K562 (cell line): ENCODE measurements at places on chromosomes 5 and 9. TPM values are rescaled to one million over a fixed set of nuclear protein-coding genes. Genes with fewer than 3 reads are reported as not detected.

DNA sequence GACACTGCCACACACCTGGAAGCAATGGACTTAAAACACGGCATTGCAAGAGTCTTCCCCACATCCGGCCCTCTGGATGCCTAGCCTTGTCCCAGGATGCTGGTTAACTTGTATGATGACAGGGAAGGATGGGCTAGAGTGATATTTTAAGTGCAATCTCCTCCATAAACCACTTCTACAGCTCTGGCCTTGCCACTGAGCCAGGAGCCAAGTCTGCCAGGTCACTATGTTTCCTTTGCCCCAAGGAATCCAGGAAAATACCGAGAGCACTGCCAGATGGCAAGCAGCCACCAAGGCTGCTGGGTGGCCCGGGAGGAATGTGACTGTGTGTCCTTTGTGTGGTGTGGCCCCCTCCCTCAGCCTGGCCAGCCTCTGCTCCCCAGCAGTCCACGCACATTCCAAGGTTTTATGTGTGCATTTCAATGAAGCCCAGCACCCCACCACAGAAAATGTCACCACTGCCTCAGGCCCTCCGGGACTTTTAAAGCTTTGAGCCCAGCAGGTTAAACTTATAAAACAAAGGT, 106.0 kb downstream of the FRMD3 start:
- no peaks in the 10 kb centered on the region for H3K4me1 ChIP-seq
- H3K27ac ChIP-seq, result no peak overlapping the region
- H3K4me3 ChIP-seq, result no peak overlapping the region
- no peaks in the 10 kb centered on the region for H3K27me3 ChIP-seq

DNA sequence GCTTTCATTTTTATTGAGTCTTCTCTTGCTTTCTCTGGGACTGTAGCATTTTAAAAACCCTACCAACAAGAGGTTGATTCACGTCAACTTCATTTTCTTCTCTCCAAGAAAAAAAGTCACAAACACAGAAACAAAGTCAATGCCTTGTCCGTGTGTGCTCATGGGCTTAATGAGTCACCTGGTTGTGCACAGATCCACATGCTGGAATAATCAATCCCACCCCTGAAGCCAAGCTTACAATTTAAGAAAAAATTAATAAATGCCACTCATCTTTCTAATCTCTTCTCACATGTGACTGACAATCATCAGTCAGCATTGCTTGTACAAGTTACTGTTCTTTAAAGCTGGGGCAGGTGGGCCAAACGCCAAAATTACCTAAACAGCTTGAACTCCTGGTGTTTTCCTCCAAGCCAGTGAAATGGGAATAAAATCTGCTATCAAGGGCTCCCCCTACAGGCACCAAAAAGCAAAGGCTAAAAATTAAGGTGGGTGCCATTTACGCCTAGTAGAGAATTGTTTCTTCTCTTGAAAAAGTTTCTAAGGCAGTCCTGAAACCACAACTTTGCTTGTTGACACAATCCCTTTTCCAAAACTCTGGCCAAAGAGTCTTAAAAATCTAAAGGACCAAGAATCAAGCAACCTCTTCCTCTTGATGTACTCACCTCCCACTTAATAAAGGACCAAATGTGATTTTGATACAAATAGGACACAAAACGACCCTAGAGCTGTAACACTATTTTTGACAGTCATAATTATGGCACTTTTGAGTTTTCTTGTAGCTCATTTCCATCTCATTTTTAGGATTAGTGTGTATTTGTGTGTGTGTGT, 21.3 kb downstream of the TRMO start:
- H3K27me3 ChIP-seq, result no peaks in the 10 kb centered on the region
- no peak overlapping the region for H3K27ac ChIP-seq
- H3K36me3 ChIP-seq, result peaks cover 10% of the 10 kb centered on the region; the same call in 1 of the 3 replicates
- peak; percentile 61 for DNase-seq
- H3K4me1 ChIP-seq, result no peaks in the 10 kb centered on the region
- no peak overlapping the region for H3K4me3 ChIP-seq

DNA sequence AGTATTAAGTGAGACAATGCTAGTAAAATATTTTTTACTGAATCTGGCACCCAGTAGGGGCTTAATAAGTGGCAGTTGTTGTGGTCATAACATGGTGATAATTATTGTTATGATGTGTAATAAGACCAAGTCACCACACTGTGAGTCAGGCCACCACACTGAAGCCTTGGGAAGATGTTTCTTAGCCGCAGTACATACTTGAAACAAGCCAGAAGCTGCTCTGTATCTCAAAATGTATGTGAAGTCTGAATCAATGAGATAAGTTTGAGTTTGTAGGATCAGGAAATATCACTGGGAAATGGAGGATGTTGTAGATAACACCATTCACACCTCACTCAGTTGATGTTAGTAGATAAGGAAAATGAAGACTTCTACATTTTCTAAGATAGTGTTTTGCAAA, 51.3 kb upstream of the PTPN3 start:
- no peak for DNase-seq
- H3K4me1 ChIP-seq, result no peaks in the 10 kb centered on the region
- no peak overlapping the region for H3K27ac ChIP-seq

GRCh38 chr5:158695595-158696330, 404.0 kb downstream of the EBF1 start:
- no peak overlapping the region for H3K27ac ChIP-seq
- no peaks in the 10 kb centered on the region for H3K4me1 ChIP-seq
- no peak overlapping the region for H3K4me3 ChIP-seq

DNA sequence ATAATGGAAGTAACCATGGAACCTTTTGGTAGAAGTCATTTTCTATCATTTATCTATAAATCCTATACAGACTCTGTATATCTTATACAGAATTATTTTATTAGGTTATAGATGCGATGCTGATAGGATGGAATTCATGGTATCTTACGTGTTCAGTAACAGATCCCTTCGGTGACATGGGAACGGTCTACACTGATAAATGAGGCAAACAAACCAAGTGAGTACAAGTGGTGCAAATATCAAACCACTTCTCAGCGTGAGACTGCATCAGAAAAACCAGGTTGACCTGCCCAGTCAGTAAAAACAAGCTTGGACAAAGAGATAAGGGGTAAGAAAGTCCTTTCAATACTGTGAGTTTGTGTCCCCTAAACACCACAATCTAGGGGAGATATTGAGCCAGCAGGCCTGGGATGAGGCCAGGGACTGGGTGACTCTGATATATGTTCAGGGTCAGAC, 215.5 kb downstream of the GAPVD1 start:
- peak; percentile 89 for DNase-seq
- H3K27me3 ChIP-seq, result no peaks in the 10 kb centered on the region
- H3K4me3 ChIP-seq, result no peak overlapping the region
- H3K36me3 ChIP-seq, result peaks cover 11% of the 10 kb centered on the region
- peaks cover 63% of the 10 kb centered on the region for H3K4me1 ChIP-seq

DNA sequence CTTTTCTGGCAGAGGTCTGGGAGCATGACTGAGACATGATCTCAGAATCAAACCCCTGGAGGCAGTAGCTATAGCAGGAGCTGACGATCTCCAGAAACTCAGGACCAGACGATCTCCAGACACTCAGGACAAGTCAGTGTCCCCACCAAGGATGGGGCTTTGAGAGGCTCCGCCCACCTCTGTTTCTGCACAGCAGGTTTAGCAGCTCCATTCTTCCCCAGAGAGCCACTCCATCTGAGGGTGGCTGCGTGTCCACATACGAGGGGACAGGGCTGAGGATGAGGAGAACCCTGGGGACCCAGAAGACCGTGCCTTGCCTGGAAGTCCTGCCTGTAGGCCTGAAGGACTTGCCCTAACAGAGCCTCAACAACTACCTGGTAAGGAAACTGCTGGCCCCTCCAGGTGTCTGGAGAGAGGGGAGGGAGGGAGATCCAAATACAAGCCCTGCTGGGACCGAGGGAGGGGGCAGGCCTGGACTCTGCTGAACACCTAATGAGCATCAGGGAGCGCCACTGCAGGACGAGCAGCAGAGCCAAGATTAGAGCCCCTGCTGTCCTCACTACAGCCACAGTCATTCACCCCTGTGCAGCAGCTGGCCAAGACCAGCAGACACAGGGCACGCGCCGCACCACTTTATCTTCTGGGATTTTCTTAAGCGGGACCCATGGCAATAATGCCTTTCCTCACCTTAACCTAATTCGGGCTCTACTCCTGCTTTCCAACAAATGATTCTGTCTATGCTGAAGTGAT, at the start of gene GABRP:
GABRP (plus strand) TSS at position 228 of the 750 bp plus-strand sequence. CDS start 4,891 bp downstream, outside the sequence.
- no peaks in the 10 kb centered on the region for H3K27me3 ChIP-seq
- no peak within 1 kb of the TSS for H3K4me3 ChIP-seq
- no peaks in the 10 kb centered on the region for H3K36me3 ChIP-seq
- DNase-seq, result no peak
- H3K4me1 ChIP-seq, result no peaks in the 10 kb centered on the region
- H3K27ac ChIP-seq, result no peak within 1 kb of the TSS

DNA sequence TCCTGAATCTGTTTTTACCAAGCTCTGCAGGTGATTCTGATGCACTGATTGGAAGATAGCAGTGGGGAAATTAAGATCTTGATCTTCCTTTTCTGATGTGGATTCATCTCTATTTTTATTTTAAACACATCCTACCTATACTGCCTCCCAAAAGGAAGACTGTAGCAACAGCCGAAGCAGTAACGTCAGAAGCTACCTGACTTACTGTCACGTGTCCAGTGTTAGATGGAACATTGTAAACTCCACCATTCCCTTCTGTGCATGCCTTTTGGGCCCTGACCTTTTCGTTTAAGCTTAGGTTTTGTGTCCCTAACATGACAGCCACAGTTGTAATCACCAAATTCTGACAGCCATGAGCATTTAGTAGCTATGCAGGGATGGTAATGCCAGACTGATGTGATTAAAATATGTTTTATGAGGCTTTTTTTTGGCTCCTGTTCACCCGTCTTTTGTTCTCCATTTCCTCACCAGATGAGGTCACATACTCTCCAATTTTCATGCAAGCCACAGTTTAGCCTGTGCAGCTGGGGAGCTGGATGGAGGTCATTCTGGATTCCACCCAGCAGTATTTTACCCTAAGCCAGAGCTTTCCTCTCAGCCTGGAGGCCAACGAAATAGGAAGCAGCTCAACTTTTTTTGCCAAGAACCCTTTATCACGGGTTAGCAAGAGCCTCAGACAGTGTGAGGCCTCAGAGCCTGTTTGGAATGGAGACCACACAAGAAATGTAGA, 15.6 kb upstream of the FOXD1 start:
- no peak overlapping the region for H3K4me3 ChIP-seq
- peaks cover 7% of the 10 kb centered on the region; the same call in 1 of the 2 replicates for H3K27me3 ChIP-seq
- no peaks in the 10 kb centered on the region for H3K4me1 ChIP-seq
- H3K27ac ChIP-seq, result no peak overlapping the region
- DNase-seq, result no peak

GRCh38 chr5:27682600-27682999, 644.2 kb upstream of the CDH9 start:
- peak; percentile 5 for DNase-seq
- no peak overlapping the region for H3K27ac ChIP-seq
- no peaks in the 10 kb centered on the region for H3K27me3 ChIP-seq
- no peaks in the 10 kb centered on the region for H3K36me3 ChIP-seq

DNA sequence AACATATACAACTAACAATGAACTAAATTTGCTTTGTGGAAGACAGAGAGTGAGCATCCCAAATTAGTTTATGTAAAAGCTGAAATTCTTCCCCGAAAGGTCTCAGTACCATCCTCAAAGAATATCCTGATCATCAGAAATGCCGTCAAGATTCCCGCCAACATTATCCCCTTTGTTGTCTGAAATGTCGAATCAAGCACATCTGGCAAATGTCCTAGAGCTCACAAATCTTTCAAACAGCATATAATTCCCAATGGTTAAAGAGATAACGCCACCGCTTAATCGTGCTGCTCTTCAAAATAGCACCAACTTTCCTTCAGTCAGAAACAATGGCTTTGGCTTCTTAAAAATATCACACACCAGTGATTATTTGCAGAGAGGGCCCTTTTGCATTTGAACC, 23.8 kb downstream of the MORN5 start:
- H3K36me3 ChIP-seq, result no peaks in the 10 kb centered on the region
- DNase-seq, result no peak
- no peaks in the 10 kb centered on the region for H3K27me3 ChIP-seq

DNA sequence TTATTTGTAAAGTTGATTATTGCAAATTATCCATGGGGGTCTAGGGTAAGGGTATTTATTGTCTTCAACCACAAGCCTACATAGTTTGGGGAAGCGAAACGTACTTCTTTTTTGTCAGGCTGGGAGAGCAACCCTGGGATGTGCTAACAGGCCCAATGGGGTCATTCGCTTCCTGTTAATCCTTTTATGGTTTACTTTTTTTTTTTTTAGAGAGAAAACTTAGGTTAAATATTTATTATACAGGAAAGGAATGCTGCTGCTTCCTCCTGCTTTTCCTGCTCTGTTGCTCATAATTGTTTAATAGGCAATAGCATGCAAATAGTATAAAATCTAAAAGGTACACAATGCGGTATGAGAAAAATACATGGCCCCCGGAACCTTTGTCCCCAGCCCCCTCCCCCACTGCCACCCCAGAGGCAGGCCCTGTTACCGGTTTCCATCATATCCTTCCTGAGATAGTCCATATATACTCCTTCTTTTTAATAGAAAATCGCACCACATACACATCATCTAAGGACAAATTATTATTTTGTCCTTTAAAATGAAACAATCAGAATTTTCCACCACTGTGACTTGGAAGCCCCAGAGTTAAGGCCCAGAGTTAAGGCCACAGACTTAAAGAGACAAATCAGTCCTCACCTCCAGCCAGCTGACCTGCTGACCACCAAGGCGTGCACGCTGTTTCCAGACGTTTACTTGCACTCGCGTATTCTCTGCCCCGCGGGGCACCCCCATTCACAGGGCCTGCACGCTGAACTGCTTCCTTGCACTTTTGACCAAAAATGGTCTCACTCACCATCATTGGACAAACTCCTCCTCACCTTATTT, 83.9 kb downstream of the NDFIP1 start:
- DNase-seq, result no peak
- H3K4me1 ChIP-seq, result no peaks in the 10 kb centered on the region
- no peak overlapping the region for H3K27ac ChIP-seq
- H3K36me3 ChIP-seq, result no peaks in the 10 kb centered on the region
- H3K27me3 ChIP-seq, result peaks cover 33% of the 10 kb centered on the region; the same call in 1 of the 3 replicates

DNA sequence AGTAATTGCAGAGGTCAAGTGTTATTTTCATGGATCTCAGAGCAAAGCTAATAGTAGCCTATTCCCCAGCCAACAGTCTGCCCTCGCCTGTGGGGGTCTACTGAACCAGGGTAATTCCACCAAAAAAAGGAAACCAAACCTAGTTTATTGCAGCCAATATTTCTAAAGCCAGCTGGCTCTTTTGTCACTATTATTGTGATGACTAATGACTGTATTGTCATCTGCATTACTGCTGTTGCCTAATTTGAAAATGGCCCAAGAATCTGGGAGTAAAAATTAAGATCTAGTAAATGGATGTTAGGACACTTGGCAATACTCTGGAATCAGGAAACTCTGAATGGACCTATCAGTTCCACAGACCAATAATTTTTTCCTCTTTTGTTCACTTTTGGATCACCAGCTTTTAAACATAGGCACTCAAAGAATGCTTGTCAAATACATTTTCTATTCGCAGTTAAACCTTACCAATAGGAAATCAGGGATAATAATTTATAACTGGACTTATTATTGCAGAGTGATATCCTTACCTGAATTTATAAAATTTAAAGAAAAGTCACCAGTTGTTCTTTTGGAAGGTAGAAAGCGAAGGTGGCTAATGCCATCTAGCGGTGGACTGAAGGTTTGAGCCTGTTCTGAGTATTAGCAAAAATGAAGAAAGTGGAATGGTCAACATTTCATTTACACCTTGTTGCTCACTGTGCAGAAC, 69.2 kb downstream of the SYK start:
- H3K27me3 ChIP-seq, result no peaks in the 10 kb centered on the region
- peak; percentile 14 for DNase-seq
- peaks cover 17% of the 10 kb centered on the region; the same call in 1 of the 3 replicates for H3K36me3 ChIP-seq
- no peak overlapping the region for H3K4me3 ChIP-seq

The IL5 gene
- not detected in 2 replicates for total RNA-seq

The OR4F3 gene
- 0.34 TPM in 1 of 2 replicates, not detected in the other for total RNA-seq

The CETN3 gene
- total RNA-seq, result 42.8 and 43.3 TPM in 2 replicates

The ZDHHC11B gene
- 0.16 TPM in 1 of 2 replicates, not detected in the other for total RNA-seq

The SLC6A3 gene
- not detected in 2 replicates for total RNA-seq

The PCDHB10 gene
- total RNA-seq, result not detected in 2 replicates

The ZNF454 gene
- not detected in 2 replicates for total RNA-seq

The CBY3 gene
- total RNA-seq, result not detected in 2 replicates

The ASPN gene
- total RNA-seq, result not detected in 2 replicates

The PTPRD gene
- total RNA-seq, result 0.02 and 0.11 TPM in 2 replicates
